ENCODE measurements at places on chromosomes 2 and 18.

DNA sequence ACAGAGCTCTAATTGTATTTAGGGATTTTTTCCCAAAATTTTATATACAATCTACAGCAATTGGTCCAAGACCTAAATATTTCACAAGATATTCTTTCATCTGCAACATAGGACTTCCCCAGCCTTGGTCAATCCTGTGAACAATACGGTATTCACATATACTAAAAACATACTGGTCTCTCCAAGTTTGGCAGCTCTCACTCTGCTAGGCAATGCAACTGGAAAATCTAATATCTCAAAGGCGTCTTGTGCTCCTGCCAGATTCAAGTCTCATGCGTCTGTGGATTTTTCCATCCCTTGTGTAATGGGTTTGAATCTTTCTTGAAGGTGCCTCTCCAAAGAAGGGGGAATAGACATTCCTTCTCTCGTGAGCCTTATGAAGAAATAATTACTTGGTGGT lies 27.4 kb upstream of the MBOAT2 start:
- no peak for DNase-seq

- no peak for DNase-seq
Observed at GRCh38 chr2:17717666-17718065, 35.9 kb downstream of the SMC6 start.

DNA sequence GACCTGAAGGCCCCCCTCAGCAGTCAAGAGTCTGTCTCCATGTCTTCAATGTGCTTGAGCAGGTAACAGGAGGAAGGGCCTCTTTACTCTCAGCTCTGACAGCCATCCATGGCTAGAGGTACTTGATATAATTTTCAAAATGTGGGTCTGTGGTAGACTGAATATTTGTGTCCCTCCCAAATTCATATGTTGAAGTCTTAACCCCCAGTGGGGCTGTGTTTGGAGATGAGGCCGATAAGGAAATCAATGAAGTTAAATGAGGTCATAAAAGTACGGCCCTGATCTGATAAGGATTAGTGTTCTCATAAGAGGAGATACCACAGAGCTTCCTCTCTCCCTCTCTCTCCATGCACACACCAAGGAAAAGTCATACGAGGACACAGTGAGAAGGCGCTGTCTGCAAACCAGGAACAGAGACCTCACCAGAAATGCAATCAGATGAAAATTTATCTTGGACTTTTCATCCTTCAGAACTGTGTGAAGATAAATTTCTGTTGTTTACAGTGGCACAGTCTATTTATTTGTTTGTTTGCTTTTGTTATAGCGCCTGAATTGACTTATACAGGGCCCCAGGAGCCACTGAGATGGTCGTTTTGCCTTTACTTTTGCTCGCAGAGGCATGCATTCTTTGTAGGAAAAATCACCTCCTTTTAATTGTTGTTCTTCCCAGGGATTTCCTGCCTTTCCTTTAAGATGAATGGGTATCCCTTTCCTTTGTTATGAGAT lies 274.8 kb upstream of the TRIB2 start:
- DNase-seq: no peak

DNA sequence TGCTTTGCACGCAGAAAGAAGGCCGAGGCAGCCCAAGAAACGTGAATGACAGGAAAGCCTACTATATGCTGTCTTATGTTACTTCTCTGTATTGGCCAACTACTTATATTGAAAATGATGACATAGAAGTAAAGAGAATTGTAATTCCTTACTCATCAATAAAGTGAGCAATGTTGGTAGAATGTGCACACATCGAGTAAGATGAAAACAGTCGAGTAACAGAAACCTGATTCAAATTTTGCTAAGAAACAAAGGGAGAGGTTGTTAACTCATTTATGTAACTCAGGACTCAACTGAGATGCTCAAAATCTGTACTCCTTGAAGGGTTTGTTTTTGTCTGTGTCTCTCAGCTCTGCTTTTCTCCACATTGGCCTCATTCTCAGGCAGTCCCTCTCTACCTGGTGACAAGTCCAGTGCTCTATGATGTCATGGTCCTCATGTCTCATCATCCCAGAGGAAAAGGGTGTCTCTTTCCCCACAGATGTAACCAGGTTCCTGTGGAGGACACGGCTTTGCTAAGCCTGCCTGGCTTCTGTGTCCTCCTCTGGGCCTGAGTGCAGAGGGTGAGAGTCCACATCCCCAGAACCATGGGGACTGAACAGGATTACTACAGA lies 30.3 kb upstream of the CCDC93 start:
- DNase-seq: no peak

GRCh38 chr2:206311026-206311425 lies 36.6 kb downstream of the ZDBF2 start:
- no peak for DNase-seq

- DNase-seq: no peak
Observed at GRCh38 chr2:221473451-221473850, 98.7 kb downstream of the EPHA4 start.

- DNase-seq: no peak
Observed at GRCh38 chr2:210792000-210792399, 235.6 kb downstream of the CPS1 start.

- DNase-seq: no peak
Observed at GRCh38 chr2:169095621-169096105, 26.3 kb downstream of the DHRS9 start.

Measured in stimulated activated CD8-positive, alpha-beta memory T cell treated with anti-CD3 and anti-CD28 coated beads, Interleukin-4, amount 100 ng/mL, for 48 hours (primary cell).